ENCODE measurements at places on chromosomes 2 and 18.

GRCh38 chr2:152890736-152891135 lies 172.3 kb downstream of the ARL6IP6 start:
- no peak for DNase-seq

GRCh38 chr18:53948991-53949390 lies 275.5 kb downstream of the MBD2 start:
- no peak for DNase-seq

- no peak for DNase-seq
These were observed 111.2 kb upstream of the SETBP1 start for GRCh38 chr18:44569391-44570055.

GRCh38 chr2:44348400-44348799 lies 12.9 kb downstream of the PREPL start:
- DNase-seq: no peak

DNA sequence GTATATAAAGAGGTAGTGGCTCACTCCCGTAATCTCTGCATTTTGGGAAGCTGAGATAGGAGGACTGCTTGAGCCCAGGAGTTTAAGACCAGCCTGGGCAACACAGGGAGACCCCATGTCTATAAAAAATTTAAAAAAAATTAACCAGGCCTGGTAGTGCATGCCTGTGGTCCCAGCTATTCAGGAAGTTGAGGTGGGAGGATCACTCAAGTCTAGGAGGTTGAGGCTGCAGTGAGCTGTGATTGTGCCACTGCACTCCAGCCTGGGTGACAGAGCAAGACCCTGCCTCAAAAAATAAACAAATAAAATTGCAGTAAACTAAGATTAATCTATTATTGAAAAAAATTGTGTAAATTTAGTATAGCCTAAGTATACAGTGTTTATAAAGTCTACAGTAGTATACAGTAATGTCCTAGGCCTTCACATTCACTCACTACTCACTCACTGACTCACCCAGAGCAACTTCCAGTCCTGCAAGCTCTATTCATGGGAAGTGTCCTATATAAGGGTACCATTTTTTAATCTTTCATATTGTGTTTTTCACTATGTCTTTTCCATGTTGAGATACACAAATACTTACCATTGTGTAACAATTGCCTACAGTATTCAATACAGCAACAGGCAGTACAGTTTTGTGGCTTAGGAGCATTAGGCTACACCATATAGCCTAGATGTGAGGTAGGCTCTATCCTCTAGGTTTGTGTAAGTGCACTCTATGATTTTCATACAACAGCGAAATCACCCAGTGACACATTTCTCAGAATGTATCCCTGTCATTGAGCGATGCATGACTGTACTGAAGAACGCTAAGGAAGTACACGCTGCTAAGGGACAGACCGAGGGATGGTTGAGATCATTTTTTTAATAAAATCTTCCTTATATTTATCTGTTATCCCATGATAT lies 10.4 kb upstream of the MAP4K3 start:
- DNase-seq: no peak

DNA sequence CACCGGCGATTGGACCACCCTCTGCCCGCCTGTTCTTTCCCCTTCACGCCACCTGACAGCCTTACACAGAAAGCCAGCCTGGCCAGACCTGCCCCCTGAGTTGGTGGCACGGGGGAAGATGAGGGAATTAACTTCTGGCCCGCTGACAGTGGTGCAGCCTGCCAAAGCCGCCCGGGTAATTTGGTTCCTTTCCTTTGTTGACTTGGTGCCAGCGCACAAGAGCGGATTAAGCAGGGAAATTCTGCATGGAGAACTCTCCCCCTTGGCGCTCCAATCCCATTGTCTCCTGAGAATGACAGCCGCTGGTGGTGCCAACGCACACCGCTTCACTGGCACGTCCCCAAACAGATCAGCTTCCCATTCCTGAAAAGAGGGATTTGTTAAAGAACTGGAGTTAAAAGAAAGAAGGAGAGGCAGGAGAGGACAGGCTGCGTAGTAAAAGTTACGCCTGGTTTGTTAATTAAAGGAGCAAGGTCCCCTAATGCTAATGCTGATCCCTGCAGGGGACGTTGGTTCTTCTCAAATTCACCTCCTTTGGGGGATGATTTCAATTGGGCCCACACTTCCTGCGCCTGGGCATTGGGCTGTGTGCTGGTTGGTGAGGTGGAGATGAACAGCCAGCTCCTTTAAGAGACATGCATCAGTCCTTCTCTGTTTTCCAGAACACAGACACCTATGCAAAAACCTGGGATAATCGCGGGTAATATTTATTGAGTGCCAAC lies 286.8 kb downstream of the MYCN start:
- DNase-seq: no peak

DNA sequence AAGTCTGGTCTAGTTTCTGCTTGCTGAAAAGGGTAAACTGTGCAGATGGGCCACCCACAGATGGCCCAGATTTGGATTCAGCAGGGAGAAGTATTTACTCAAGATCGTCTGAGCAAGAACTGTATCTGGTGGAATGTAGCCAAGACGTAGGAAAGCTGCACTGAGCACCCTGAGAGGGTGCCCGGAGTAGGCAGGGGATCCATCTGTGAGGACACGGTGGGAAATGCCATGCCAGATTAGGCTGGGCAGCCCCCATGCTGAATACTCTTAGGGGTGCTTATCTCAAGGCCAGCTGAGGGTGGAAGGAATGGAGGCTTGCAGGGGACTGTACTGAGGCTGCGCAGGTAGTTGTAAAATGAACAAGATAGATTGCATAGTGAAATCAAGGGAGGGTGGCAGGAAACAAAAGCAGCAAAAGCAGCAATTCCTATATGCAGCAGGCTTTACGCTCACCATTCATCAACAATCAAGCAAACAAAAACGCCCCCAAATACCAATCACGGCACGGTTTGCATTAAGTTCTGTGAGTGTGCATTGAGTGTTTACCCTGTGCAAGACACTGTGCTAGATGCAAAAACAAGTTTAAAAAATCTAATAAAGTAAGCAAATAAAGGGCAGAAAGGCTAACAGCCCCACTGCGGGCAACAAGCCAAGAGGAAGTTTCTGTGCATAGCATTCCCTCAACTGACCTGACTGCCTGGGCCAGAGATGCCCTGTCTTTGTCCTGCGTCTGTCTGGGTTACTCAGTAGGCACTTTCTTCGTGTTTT lies 32.2 kb upstream of the LPIN2 start:
- no peak for DNase-seq

DNA sequence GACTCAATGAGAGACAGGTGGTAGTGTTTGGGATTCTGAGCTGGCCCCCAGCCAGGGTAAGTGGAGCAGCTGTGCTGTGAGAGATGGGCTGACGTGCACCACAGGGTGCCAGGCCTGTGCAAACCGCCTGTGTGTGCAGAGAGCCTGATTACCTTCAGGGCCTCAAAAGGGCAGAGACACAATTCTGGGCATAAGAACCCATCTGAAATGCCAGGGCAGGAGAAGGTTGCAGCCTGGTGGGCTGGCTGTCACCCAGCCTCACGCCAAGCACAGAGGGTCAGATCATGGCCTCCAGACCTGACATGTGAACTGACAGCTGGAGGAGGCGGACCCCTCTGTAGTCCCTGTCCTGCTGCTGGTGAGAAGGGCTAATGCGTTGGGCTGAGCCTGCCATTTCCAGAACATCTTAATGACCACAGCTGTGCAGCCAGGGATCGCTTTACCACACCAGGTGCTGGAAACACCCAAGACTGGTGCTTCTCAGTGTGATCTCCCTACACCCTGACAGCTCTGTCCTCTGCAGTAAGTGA lies 100.9 kb downstream of the ARL4C start:
- no peak for DNase-seq

- no peak for DNase-seq
These were observed 503.5 kb upstream of the SOX11 start for GRCh38 chr2:5188636-5189035.

GRCh38 chr2:68835621-68836020 lies 35.6 kb downstream of the BMP10 start:
- DNase-seq: no peak

DNA sequence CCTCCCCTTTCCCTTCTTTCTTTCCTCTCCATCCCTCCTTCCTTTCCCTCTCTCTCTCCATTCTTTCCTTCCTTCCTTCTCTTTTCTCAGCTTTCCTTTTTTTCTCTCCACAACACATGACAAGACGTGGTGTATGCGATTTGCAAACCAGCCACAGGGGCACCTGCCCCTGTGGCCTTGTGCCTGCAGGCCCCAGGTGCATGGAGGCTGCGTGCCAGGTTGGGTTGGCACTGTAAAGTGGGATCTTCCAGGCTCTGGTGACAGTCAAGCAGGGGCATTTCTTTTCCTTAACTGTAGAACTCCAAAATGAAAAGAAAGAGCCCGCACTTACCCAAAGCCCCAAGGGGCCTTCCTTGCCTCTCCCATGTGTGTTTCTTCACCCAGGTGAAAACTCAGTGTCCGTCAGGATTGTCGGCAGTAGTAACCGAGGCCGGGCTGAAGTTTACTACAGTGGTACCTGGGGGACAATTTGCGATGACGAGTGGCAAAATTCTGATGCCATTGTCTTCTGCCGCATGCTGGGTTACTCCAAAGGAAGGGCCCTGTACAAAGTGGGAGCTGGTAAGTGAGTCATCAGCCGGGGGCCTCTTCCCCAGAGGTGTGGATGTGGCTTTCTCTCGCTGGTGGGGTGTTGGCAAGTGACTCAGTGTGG lies 50.9 kb downstream of the MARCO start:
- DNase-seq: no peak

GRCh38 chr2:134466141-134466540 lies 212.3 kb downstream of the MGAT5 start:
- DNase-seq: no peak

- no peak for DNase-seq
These were observed 142.3 kb upstream of the BOD1L2 start for GRCh38 chr18:57004366-57005121.

DNA sequence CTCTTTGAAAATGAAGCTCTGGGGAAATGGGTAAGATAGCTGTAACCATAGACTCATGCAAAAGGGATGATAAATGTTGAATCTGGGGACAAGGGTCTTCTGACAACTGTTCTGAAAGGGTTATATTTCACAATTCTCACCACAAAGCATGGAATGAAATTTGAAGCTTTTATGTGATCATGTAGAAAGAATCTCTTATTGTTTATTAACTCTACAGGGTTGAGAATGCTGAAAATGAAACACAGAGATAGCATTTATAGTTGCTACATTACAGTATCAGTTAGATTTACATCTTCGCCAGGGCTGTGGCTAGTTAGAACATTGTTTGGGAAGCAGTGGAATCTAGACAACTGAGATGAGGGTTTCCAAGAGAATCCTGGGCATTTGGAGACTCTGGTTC lies 97.4 kb upstream of the LHCGR start:
- DNase-seq: no peak

- DNase-seq: no peak
These were observed 20.1 kb upstream of the SELENOI start for GRCh38 chr2:26325851-26326250.

GRCh38 chr2:226117510-226118065 lies 682.0 kb downstream of the IRS1 start:
- no peak for DNase-seq

Data from coronary artery (tissue), 2 donors.